Dermis blood vessel endothelial cell (primary cell): ENCODE measurements at places on chromosomes 1 and 21. TPM values are rescaled to one million over a fixed set of nuclear protein-coding genes. Genes with fewer than 3 reads are reported as not detected.

GRCh38 chr1:22045604-22046228 lies 6.8 kb upstream of the CDC42 start:
- no peak for DNase-seq

GRCh38 chr1:65190229-65190628 lies 42.2 kb downstream of the AK4 start:
- DNase-seq: no peak

GRCh38 chr21:35153671-35154070 lies 104.6 kb upstream of the RUNX1 start:
- DNase-seq: no peak

- DNase-seq: no peak
Measured at GRCh38 chr21:41924368-41924754, 29.5 kb downstream of the C2CD2 start.

GRCh38 chr1:77068013-77068412 lies 151.2 kb downstream of the PIGK start:
- no peak for DNase-seq

- no peak for DNase-seq
Measured at GRCh38 chr1:41380195-41380594, 19.0 kb downstream of the FOXO6 start.

- DNase-seq: peak; percentile 61
Measured at GRCh38 chr1:51264451-51264850, 28.4 kb downstream of the RNF11 start.

DNA sequence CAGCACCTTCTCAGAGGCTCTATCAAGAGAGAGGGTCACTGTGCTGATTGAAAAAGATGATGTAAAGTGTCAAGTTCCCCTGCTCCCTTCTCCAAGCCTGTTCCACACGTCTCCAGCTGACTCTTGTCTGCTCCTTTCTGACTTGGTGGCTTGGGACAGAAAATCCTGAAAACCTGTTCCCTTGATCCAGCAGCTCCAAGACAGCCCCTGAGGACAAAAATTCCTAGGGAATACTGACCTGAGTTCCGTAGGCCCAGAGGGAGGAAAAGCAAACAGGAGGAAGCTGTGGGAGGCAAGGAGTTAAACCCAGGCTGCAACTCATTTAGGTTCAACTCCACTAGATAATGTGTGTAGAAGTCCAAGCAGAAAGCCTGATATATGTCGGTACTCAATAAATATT lies 42.1 kb upstream of the ATP2B4 start:
- DNase-seq: no peak

- DNase-seq: no peak
Measured at GRCh38 chr1:180898441-180899219, 14.1 kb upstream of the KIAA1614 start.

GRCh38 chr1:27605796-27606707 lies 2.1 kb upstream of the AHDC1 start:
- DNase-seq: peak; percentile 75

DNA sequence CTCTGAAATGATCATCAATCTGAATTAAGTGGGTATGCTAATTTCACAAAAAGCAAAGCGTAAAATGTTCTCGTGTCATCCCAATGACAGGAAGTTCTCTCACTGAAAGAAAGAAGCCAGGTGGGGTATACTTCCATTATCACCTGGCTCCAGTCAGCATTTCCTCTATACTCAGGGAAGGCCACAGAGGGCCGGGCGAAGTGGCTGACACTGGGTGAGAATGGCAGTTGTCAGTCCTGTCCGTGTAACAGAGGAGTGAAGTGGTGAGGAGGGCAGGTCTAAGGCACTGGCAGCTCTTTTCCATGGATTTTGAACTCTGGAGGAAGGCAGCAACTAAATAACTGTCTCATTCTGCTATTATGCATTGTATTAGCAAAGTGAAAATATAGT lies 60.4 kb downstream of the CAPN2 start:
- no peak for DNase-seq

GRCh38 chr1:226553924-226554282 lies 5.3 kb downstream of the STUM start:
- DNase-seq: no peak

- DNase-seq: no peak
Measured at GRCh38 chr1:212302745-212303383, 17.7 kb downstream of the PPP2R5A start.

- peak; percentile 2 for DNase-seq
Measured at GRCh38 chr1:105793536-105794146, 1262.8 kb upstream of the PRMT6 start.

GRCh38 chr1:182927693-182928433 lies 25.1 kb downstream of the SHCBP1L start:
- no peak for DNase-seq

GRCh38 chr1:218030846-218031245 lies 254.2 kb upstream of the RRP15 start:
- no peak for DNase-seq

DNA sequence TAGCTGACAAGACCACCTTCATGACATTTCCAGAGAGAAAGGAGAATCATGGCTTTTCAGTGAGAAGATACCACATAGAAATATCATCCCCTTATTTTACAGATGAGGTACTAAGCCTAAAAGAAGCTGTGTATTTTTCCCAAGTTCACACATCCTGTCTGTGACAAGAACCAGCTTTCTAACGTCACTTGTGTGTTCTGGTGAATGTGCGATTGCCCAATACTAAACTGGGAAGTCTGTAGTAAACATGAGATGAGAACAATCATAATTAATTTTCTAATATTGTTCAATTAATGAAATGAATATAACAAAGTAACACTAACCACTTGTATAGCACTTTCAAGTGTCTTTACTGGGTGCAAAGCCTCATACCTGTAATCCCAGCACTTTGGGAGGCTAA lies 46.0 kb downstream of the PTGER3 start:
- no peak for DNase-seq

DNA sequence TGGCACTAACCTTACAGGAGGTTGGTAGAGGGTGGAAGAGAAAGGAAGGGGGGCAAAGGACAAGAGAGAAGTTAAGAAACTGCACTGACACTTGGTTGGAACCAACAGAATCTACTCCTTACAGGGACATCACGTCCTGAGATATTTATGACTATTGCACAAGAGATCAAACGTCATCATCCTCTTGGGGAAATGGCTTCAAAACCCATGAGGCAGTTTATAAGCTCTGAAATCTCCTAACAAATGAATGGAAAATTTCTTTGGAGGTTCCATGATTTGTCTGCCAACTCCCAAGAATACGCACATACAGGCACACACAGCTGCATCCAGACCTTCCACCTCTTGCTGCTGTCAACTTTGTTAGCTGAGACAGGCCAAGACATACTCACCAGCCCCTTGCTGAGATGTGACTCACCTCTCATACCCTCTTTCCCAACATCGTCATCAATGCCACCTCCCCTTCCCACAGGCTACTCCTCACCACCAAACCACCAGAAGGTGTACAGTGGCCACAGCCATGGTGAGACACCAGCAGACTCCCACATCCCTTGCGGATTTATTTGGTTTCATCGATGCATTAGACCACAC lies 135.5 kb downstream of the SETD4 start:
- peak; percentile 34 for DNase-seq

GRCh38 chr1:194477908-194478307 lies 1291.5 kb upstream of the B3GALT2 start:
- no peak for DNase-seq

DNA sequence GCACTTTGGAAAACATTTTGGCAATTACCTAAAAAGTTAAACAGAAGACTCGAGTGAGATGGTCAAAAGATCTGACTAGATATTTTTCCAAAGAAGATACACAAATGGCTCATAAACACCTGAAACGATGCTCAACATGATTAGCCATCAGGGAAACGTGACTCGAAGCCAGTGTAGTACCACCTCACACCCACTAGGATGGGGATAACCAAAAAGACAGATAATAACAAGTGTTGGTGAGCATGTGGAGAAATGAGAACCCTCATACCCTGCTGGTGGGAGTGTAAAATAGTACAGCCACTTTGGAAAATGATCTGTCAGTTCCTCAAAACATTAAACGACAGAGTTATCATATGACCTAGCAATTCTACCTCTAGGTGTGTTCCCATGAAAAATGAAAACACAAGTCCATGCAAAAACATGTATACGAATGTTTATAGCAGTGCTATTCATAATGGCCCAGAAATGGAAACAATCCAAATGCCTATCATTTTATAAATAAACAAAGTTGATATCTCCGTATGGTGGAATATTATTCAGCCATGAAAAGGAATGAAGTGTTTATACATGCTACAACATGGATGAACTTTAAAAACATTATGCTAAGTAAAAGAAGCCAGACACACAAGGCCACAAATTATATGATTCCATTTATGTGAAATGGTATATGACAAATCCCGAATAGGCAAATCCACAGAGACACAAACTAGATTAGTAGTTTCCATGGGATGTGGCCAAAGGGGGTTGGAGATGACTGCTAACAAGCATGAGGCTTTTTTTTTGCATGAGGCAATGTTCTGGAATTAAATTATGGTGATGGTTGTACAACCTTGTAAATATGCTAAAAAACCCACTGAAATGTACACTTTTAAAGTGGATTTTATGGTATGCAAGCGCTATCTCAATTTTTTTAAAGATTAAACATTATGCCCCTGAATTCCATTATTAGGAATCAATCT lies 625.3 kb downstream of the KIF26B start:
- no peak for DNase-seq

GRCh38 chr1:85502625-85503083 lies 37.7 kb upstream of the DDAH1 start:
- DNase-seq: peak; percentile 93

DNA sequence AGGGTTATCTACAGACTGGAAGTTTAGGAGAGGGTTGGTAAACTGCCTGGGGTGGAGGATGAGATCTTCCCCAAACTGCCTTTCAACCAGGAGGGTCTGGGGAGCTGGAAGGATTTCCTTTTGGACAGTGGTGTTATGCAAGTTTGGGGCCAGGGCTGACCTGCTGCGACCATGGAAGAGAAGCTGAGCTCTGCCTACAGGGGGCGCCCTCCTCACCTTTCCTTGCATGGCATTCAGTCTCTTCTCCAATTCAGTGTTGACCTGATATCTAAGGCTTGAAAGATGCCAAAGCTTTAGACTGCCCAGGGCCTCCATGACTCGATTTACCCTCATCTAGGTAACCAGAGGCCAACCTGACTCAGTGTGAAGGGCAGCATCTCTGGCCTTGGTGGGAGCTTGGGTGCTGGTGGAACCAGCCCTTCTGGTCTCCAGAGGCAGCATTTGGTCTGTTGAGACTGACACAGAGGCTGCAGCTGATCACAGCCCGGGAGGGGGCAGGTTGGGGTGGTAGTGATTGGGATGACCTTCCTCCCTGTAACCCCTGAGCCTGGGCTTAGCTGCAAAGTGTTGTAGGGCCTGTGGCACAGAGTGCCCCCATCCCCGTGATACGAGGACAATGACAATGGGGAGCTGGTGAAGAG lies 170.0 kb downstream of the GRIK3 start:
- DNase-seq: peak; percentile 2

- no peak for DNase-seq
Measured at GRCh38 chr1:108785264-108785663, 38.8 kb downstream of the STXBP3 start.

GRCh38 chr1:162997499-162998285 lies 71.5 kb upstream of the RGS4 start:
- no peak for DNase-seq

DNA sequence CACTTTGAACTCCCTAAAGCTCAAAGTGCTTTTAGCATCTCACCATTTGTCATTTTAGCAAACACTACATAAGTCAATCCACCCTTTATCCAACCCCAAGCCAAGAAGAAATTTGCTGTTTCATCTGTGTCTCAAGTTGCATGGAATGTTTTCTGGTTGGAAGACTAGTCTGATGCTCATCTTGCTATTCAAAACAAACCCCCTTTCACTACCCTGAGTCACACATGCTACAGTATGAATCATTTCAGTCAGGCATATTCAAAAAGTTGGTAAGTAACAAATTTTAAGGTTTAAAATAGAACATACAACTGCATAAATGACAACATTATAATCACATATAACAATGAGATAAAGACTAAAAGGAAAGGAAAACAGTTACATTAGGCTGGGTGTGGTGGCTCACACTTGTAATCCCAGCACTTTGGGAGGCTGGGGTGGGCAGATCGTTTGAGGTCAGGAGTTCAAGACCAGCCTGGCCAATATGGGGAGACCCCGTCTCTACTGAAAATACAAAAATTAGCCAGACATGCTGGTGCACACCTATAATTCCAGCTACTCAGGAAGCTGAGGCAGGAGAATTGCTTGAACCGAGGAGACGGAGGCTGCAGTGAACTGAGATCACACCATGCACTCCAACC lies 38.7 kb downstream of the DSTYK start:
- peak; percentile 55 for DNase-seq

DNA sequence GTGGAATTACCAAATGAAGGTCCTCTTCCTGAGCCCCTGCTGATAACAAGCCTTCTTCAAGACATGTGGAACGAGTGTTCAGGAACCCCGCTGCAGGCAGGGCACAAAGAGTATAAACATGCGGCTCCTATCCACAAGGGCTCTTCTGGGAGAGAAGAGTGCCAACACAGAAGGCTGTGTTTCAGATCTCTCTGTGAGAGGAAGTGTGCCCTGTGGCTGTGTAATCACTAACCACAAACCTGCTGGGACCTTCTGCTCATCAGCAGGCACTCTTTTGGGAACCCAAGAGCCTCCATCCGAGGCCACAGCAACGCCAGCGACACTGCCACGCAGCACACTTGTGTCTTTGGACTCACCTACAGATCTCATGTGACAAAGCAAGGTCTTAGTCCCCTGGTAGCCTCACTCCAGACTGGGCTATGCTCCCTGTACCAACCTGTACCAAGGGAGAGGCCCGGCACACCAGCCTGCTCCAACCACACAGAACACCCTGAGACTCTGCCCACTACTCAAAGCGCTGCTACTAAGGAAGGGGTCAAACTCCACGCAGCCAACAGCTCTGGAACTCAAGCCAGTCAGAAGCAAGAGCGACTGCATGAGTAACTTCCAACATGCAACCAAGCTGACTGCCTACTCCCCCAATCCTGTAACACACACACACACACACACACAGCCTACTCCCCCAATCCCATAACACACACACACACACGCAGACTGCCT lies 7.8 kb downstream of the PTTG1IP start:
- DNase-seq: no peak

- DNase-seq: peak; percentile 70
Measured at GRCh38 chr1:19113697-19114092, 96.4 kb downstream of the UBR4 start.

Gene LRRC38
- total RNA-seq: 0.09 and 0.17 TPM in 2 replicates

Gene LCE1E
- total RNA-seq: not detected in 2 replicates

Gene OR2T35
- total RNA-seq: not detected in 2 replicates

Gene SAMD13
- 1.0 and 1.5 TPM in 2 replicates for total RNA-seq

Gene TPTE
- total RNA-seq: not detected in 2 replicates

Gene TBX19
- 0.47 and 0.51 TPM in 2 replicates for total RNA-seq

Gene STIL
- 6.1 and 18.1 TPM in 2 replicates for total RNA-seq

Gene SOX13
- total RNA-seq: 15.3 and 23.0 TPM in 2 replicates

Gene ORC1
- total RNA-seq: 2.9 and 11.2 TPM in 2 replicates

Gene CNR2
- not detected in 2 replicates for total RNA-seq

Gene COL9A2
- 0.60 and 1.2 TPM in 2 replicates for total RNA-seq

Gene FYB2
- not detected in 2 replicates for total RNA-seq

Gene LBR
- 132 and 156 TPM in 2 replicates for total RNA-seq

Gene SYCP1
- not detected in 2 replicates for total RNA-seq

Gene RNASEL
- 2.9 and 3.1 TPM in 2 replicates for total RNA-seq

Gene NECTIN4
- 0.17 and 0.28 TPM in 2 replicates for total RNA-seq
